ENCODE measurements at places on chromosomes 6 and 20. TPM values are rescaled to one million over a fixed set of nuclear protein-coding genes. Genes with fewer than 3 reads are reported as not detected.

- H3K4me1 ChIP-seq = no peaks in the 10 kb centered on the region
- no peak for DNase-seq
- no peak overlapping the region for H3K27ac ChIP-seq
- no peak overlapping the region for H3K4me3 ChIP-seq
- H3K36me3 ChIP-seq = no peaks in the 10 kb centered on the region
Measured at GRCh38 chr6:4093288-4093687, 14.4 kb upstream of the FAM217A start.

- H3K4me1 ChIP-seq = peaks cover 8% of the 10 kb centered on the region
- no peak overlapping the region for H3K4me3 ChIP-seq
- DNase-seq = no peak
- H3K27me3 ChIP-seq = no peaks in the 10 kb centered on the region
- no peak overlapping the region for H3K27ac ChIP-seq
- H3K36me3 ChIP-seq = no peaks in the 10 kb centered on the region
Measured at GRCh38 chr6:46985943-46986342, 56.2 kb downstream of the ADGRF1 start.

DNA sequence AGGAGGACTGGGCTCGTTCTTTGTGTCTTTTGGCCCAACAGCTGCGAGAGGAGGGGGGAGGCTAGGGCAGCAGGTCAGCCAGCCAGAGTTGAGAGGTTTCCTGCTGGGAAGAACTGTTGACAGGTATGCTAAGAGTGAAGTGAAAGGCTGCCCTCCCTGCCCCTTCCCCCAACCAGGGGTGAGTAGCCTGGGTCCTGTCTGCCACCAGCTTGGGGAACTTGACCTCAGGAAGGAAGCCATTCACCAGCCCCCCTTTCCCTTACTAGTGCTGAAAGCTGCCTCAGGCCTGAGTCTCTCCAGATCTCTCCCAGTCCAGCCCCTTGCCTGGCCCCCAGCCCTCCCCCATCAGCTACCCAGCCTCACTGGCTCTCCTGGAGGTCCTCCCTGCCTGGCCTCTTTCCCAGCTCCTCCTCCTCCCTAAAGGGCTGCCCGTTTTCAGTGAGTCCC is 20.7 kb upstream of the ZNF76 start:
- peaks cover 26% of the 10 kb centered on the region for H3K36me3 ChIP-seq
- H3K27ac ChIP-seq = peak overlapping the region; percentile 90
- no peak overlapping the region for H3K4me3 ChIP-seq
- DNase-seq = no peak

GRCh38 chr6:21612067-21612745 is 18.7 kb downstream of the SOX4 start:
- no peak overlapping the region for H3K27ac ChIP-seq
- no peaks in the 10 kb centered on the region for H3K36me3 ChIP-seq
- no peaks in the 10 kb centered on the region for H3K27me3 ChIP-seq
- DNase-seq = no peak
- H3K4me3 ChIP-seq = no peak overlapping the region
- H3K4me1 ChIP-seq = peaks cover 7% of the 10 kb centered on the region

IBTK gene
- total RNA-seq = 30.7 TPM

ZFP57 gene
- not detected for total RNA-seq

BPIFB1 gene
- total RNA-seq = not detected

Data from chondrocyte (in vitro differentiated cells).